ENCODE measurements at places on chromosomes 13 and 19.

GRCh38 chr13:26989957-26990713 is 181.5 kb downstream of the USP12 start:
- no peak for DNase-seq

DNA sequence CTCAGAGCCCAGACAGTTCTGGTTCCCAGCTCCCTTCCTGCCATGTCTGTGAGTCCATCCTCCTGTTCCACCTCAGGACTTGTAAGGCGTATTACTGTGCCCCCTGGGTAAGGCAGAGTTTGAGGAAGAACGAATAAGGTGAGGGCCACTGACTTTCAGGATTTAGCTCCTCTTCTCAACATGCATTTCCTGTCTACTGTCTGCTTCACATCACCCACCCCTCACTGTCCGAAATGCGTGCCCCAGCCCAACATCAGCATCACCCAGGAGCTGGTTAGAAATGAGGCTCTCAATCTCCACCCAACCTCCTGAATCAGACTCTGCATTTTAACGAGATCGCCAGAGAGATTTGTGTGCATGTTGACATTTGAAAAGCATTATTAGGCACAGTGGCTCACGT is 44.4 kb downstream of the IRS2 start:
- DNase-seq = no peak

DNA sequence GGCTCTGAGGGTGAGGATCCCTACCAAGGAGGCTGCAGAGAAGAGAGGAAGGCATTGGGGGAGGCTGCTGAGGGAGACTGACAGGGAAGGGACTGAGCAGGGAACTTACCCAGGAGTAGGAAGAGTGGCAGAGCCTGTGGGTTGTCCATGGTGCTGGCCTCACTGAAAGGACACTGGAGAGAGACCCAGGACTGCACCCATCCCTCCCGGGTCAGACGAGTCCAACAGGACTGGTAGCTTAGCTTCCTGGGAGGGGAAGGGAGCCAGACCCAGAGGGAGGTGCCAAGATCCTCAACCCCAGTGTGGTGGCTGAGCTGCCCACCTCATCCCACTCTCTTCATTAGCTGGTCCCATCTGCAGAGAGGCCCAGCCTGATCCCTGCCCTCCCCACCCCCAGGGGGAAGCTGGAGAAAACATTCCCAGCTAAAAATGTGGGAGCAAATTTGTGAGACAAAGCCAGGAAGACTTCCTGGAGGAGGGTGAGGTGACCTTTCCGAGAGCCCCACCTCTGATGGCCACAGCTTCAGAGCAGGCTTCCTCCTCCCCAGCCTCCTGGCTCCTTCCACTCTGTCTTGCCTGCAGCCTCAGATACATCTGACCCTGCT is at the start of gene VSIG10L:
Gene VSIG10L (minus strand): TSS at position 164 of the 605 bp plus-strand sequence. CDS start 15 bp downstream, at position 149.
- DNase-seq = no peak

- DNase-seq = no peak
Measured at GRCh38 chr19:57802269-57802668, 12.4 kb downstream of the ZNF552 start.

DNA sequence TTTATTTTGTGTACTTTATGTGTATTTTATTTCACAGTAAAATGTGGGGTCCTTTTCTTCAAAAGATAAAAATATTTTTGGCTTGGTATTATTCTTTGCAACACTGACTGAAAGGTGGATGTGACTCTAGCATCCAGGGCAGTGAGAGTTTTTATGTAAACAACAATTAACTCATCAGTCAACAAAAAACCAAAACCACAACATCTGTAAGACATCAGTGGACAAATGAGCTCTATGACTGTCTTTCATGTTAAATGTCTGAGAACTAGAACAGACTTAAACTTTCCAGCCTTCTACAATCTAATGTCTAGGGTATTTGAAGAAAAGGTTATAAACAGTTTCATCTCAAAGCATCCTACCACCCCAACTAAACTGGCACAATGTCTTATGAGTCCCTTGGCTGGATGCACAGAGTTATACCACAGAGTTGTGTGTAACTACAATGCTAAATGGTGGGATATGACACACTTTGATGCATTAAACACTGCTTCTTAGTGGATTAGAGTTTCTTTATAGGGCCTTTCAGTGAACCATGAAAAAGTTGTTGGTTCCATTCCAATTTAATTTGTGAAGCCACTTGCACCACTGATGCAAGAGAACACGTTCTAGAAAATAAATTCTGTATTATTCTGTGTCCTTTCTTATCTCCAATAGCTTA is 544.2 kb upstream of the KLF12 start:
- DNase-seq = no peak

DNA sequence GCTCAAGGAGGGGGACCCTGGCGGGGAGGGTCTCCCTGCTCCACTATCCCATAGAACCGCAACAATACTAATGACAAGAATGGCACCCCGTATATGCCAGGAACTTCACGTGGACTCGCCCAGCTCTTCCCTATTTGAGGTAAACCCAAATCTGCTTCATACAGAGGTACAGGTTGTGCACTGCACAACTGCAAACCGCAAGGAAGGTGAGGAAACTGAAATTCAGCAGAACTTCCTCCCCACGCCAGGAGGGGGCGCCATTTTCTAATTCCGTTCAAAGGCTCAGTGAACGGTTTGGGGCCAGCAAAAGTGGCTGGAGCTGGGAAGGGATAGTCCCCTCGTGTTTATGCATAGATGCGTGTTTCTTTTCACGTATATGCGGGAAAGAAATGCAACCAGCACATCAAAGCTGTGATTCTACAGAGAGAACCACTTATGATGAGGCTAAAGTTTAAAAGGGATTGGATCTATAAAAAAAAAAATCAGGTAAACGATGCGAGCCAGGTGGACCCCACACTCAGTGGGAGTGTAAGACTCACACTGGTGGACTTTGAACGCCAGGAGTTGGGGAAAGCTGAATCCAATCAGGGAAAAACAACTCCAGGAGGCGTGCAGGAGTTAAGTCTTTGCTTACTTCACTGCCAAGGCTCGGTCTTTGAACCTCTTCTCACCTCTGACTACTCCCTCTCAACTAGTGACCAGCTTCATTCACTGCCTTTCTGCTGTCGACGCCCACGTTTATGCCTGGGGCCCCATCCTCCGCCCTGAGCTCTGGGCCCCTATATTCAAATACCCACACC is 20.3 kb downstream of the C19orf81 start:
- no peak for DNase-seq

DNA sequence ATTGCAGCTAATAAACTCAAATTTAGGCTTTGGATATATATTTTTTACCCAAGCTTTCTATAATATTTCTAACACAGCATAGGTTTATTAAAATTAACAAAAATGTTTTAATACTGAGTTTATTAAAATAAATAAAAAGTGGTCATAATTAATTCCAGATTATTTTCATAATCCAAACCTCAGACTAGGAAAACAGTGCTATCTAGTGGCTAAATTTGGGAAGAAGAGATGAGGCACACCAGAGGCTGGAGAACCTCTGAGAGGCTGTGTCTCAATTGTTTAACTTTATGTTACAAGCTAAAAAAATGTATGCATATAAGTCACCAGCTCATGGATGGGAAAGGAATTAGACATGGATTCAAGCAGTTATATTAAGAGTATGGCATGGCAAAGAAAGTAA is 392.5 kb downstream of the DIAPH3 start:
- DNase-seq = no peak

GRCh38 chr19:10500247-10500592 is 2.9 kb downstream of the KEAP1 start:
- no peak for DNase-seq

DNA sequence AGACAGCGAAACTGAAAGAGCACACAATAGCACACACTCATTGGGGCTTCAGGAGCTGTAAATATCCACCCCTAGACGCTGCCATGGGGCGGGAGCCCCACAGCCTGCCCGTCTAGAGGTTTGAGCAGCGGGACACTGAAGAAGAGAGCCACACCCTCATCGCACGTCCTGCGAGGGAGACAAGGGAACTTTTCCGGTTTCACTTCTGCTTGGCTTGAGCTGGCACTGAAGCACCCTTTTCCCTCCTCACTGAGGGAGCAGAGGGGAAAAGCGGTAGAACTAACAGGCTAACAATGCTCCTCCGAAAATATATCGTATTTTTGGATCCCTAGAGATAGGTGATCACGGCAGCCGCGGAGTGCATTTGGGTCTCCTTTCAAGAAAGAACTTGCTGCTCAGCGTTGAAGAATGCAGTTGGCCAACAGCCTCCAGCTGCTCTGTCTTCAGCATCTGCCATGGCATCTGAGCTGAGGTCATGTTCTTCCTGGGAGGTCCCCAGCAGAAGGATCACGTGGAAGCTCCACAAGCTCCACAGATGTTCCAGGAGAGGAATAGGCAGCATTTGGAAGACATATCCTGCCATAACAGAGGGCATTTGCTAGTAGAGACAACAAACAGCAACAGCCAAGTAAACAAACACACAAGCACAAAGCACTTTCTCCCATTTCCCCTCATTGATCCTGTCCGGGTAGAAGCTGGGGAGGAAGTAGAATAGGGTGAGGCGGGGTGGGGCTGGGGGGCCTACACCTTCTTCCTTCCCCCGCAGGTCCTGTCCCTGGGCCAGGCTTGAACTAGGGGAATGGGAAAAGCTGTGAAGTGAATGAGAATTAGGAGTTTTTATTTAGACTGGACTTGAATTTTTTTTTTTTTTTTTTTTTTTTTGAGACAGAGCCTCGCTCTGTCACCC is 44.8 kb upstream of the ALOX5AP start:
- DNase-seq = peak; percentile 82

- no peak for DNase-seq
Measured at GRCh38 chr19:48877855-48878195, 5.6 kb downstream of the PPP1R15A start.

- DNase-seq = no peak
Measured at GRCh38 chr19:50198431-50199258, 4.8 kb upstream of the MYH14 start.

- no peak for DNase-seq
Measured at GRCh38 chr19:28504727-28505126, 708.2 kb downstream of the UQCRFS1 start.

DNA sequence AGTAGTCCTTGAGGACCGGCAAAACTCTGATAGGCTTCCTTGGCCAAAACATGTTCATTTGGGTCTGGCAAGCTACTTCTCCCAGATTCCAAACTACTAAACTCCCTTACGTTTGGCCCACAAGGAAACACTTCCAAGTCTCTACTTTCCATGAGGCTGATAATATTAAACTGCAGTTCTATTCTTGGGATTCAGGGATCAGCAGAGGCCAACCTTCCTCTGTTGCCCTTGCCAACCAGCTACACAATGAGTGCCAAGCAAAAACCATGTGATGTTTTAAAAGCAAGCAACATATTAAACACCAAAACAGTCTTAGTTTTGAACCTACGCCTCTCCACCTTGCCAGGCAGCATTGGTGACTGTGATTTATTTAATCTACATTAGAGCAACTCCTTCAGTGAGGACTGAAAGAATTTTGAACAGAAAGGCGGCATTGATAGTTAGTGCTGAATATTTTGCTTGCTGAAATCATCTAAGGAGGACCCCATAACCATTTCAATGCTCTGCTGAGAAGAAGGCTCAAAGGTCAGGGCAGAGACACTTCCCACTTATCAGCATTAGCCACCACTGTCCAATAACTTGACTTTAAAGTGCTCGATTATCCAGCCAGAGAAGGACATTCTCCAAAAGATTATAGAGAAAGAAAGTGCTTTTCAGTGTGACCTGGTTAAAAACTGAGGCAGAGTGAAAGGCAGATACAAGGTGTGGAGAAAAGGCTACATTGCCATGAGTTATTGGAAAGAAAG is 287.1 kb downstream of the TBC1D4 start:
- no peak for DNase-seq

- DNase-seq = no peak
Measured at GRCh38 chr13:92843549-92843948, 383.1 kb upstream of the GPC6 start.

- no peak for DNase-seq
Measured at GRCh38 chr19:12866416-12867119, 14.7 kb downstream of the DNASE2 start.

GRCh38 chr13:110216006-110216397 is 91.0 kb downstream of the COL4A1 start:
- no peak for DNase-seq

DNA sequence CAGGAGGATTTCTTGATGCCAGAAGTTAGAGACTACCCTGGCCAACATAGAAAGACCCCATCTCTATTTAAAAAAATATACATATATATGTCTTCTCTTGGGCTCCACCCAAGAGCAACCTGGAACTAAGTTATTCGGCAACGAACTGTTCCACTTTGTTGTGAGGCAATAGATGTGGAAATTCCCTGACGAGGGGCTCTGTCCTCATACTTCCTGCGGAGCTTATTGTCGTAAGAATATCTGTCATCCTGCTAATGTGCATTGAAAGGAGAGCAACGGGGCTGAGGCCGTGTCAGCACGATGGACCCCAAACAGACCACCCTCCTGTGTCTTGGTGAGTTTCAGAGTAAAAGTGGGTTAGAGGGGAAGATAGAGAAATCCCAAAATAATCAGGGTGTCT is at the start of gene FCAR:
Gene FCAR (plus strand): TSS at position 246 of the 400 bp plus-strand sequence. CDS start 55 bp downstream, at position 301.
- DNase-seq = no peak

GRCh38 chr13:27678306-27679040 is 56.8 kb downstream of the POLR1D start:
- no peak for DNase-seq

DNA sequence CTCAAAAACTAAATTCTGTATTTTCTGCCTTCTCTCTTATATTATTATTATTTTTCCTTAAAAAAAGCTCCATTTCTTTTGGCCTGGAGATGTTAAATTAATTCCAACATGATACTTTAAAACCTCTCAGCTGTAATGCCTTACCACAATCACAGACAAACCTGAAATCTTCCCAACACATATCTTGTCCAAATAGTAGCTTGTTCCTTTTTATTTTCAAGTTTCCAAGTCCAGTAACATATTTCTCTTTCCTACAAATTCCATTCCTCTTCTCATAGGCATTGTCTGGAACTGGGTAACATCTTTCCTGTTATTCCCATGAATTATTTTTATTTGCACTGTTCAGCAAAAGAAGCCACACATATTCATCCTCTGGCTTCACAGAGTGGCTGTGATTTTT is 137.0 kb downstream of the SLITRK6 start:
- DNase-seq = no peak

DNA sequence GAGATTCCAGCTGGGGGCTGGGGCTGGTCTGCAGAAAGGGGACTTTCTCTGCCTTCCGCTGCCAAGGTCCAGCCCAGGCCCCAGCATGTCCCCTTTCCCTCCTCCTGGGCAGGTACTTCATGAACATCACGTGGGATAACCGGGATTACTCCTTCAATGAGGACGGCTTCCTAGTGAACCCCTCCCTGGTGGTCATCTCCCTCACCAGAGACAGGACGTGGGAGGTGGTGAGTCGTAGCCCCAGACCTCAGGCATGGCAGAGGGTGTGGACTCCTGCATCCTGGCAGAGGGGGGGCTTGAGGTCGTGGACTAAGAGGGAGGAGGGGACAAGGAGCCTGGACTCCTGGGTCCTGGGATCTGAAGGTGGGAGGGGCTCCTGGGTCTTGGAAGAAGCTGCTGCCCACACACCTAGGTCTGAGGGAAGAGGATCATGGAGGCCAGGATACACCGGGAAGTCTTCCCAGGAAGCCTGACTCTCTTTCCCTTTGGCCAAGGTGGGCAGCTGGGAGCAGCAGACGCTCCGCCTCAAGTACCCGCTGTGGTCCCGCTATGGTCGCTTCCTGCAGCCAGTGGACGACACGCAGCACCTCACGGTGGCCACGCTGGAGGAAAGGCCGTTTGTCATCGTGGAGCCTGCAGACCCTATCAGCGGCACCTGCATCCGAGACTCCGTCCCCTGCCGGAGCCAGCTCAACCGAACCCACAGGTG is 20.6 kb downstream of the GRIN2D start:
- DNase-seq = no peak

Measured in left forelimb (tissue), 1 donor.